NCI-H1436 treated with DMSO at 0.1 percent for 48 hours (cell line): ENCODE measurements at places on chromosomes 3 and 15.

- no peak for DNase-seq
Measured at GRCh38 chr3:151460774-151461450, at the start of gene IGSF10. TSS of gene IGSF10 (minus strand) at chr3:151461061. CDS start at chr3:151458709, 2,352 bp downstream.

DNA sequence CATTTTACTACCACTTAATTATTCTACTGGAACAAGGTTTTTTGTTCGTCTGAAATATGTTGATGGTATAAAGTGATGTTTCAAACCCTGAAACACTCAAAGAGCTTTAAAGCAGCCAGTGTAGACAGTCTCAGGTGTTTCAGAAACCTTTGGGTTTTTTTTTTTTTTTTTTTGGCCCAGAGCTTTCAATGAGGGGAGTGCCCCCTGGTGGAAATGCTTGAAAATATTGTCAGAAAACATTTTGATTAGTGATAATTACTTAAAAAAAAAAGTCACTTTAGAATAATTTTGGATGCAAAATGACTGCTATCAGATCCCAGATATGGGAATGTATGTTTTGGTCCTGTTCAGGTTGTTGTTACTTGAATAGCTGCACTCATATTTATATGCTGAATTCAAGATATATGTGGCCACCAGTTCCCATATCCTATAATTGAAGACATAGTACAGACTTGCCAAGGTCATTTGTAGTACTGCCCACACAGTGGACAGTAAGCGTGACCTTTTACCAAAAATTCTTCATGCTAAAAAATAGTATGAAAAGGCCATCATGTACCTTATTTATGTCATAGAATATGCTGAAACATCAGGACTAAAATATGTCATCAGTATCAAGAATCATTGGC, 35.9 kb downstream of the SATB1 start:
- DNase-seq: no peak

- no peak for DNase-seq
Measured at GRCh38 chr3:89584398-89584797, 477.0 kb downstream of the EPHA3 start.

DNA sequence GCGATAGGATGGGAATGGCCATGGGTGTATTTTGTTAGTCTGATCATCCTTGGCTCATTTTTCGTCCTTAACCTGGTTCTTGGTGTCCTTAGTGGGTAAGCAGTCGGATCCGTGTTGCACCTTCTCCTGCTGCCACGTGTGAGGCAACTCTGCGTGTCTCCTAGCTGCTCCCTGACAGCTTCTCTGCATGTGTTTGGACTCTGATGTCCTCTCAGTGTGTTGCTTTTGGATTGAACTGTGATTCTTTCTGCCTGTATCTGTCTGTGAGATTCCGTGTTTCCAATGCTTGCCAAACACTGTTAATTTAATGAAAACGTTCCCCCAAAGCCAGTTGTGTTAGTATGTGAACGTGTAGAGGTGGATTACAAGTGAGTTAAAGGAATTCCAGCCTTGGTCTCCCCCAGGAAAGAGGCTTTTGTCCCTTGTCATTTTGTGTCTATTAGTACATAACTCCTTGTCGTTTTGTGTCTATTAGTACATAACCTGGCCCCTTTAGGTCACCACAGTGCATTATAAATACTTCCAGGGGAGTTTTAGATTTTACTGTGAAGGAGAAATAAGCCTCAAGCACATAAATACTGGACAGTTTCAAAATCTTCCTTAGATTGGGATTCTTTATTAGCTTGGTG, 172.4 kb downstream of the CHDH start:
- no peak for DNase-seq

GRCh38 chr15:90191794-90192509, 9.2 kb upstream of the SEMA4B start:
- peak; percentile 72 for DNase-seq

DNA sequence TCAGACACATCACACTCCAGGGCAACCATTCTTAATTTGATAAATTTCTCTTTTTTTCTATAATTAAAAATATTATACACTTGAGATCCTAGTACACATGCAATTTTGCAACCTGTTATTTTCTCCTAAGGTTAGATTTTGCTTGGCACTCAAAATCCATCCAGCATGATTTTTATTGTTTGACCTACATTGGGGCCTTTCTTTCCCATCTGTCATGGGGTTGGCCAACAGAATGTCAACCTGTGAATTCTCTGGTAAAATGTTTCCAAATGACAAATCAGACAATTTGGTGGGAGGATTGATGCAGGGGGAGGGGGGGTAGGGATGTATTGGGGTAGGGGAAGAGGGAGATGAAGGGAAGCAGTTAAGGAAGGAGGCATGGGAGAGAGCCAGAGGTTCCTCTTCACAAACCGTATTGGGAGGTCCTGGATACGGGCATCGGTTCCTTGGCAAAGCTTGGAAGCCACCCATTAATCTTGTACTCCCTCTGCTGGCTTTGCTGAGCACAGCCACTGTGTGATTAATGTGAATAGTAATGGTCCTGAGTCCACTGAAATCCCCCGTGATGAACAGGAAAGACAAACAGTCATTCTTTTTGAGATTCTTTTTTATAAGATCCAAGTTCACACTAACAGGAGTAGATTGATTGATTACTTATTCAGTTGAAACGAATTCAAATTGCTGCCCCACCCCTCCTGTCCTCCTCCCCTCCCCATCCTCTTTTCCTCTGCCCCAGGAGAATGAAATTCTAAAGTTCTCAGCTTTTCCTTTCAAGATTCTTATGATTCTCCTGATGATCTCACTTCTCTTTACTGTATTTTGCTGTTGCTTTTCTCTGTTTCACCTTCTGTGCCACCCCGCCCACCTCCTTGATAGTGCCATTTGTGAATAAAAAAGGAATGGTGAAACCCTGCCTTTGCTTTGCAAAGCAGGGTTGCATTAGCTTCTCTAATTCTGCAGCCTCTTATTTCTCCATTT, 82.2 kb upstream of the SLC25A26 start:
- no peak for DNase-seq

GRCh38 chr15:73518876-73519733, 76.1 kb downstream of the REC114 start:
- no peak for DNase-seq

GRCh38 chr3:172656602-172657001, 54.3 kb downstream of the NCEH1 start:
- DNase-seq: no peak

DNA sequence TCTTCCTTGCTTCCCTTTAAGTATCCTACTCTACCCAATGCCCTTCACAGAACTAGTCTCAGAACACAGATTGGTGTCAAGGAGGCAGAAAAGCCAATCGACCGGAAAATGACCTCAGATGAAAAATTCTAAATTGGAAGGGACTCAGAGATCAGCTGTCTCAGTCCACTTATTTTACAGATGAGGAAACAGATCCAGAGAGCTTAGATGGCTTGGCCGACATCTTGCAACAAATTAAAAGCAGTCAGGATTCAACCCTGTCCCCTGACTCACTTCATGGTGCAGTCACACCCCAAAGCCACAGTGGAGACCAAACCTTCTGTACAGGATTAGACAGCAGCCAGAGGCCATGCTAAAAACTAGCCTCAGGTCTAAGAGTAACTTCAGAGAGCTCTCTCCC, 169.3 kb upstream of the BHLHE40 start:
- DNase-seq: no peak

DNA sequence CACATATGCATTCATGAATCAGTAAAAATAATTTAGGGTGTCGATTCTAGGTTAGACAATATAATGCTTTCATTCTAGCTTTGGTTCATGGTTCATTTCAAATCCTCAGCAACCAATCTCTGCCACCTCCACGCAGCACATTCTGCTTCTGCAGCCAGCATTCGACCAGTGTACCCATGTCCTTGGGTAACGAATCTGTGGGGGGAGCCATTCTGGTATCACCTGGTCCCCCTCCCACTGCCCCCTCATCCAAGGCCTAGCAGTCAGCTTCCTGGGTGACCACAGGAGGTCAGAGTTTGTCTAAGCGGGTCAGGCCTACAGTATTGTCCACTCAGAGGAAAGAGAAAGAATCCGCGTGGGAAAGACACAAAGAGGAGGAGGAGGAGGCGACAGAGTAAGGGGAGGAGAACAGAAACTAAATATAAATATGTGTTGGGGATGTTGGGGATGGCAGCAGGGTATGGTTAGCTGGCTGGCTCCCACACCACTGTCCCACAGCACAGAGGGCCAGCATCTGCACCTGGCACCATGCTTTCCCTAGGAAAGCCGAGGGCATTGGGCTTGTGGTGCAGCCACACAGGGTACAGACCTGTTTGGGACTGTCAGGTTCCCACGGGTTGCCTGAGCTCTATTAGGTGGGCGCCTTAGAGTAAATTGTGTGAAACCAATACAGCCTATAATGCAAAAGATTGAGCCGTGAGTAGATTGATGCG, 12.1 kb downstream of the PAK6 start:
- no peak for DNase-seq

- DNase-seq: no peak
Measured at GRCh38 chr3:124459678-124460077, 270.6 kb upstream of the UMPS start.

DNA sequence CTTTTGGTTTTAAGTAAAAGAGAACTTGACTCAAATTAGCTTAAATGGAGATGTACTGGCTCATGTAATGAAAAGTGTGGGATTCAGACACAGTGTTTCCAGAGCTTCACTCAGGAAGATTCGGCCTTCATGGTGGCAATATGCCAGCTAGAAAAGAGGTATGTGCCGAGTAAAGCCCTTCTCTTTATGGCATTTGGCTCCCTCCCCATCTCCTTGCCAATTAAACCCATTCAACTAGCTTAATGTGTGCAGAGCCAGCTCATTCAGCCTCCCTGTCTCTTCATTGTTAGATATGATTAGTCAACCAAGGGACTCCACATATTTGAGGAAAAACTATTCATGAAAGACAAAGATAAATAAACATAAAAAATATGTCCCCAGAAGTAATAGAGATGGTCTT, 15.0 kb upstream of the TRANK1 start:
- peak; percentile 43 for DNase-seq

- DNase-seq: no peak
Measured at GRCh38 chr15:38226608-38227266, 25.9 kb upstream of the SPRED1 start.

GRCh38 chr15:101180620-101181307, 71.1 kb downstream of the CHSY1 start:
- no peak for DNase-seq

- no peak for DNase-seq
Measured at GRCh38 chr15:92667287-92667904, 11.8 kb upstream of the FAM174B start.

DNA sequence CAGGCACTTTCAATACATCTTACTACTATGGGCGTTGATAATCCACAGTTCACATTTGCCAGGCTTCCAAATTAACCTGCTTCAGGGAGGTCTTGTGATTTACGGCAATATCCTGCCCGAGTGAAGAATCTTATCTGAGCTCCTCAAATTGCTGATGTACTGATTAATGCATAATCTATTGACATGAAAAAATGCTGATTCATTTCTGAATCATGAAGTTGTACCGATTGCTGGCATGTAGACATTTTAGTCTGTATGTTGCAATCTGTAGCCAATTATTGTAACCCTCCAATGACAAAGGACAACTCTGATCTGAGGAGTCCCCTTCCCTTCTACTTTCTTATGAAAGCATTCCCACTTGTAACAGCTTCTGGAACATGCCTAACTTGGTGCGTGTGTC, 97.2 kb downstream of the SEC22A start:
- no peak for DNase-seq

GRCh38 chr3:65548848-65549625, 489.7 kb downstream of the MAGI1 start:
- no peak for DNase-seq

GRCh38 chr15:42210696-42211095, 2.6 kb upstream of the VPS39 start:
- DNase-seq: no peak

DNA sequence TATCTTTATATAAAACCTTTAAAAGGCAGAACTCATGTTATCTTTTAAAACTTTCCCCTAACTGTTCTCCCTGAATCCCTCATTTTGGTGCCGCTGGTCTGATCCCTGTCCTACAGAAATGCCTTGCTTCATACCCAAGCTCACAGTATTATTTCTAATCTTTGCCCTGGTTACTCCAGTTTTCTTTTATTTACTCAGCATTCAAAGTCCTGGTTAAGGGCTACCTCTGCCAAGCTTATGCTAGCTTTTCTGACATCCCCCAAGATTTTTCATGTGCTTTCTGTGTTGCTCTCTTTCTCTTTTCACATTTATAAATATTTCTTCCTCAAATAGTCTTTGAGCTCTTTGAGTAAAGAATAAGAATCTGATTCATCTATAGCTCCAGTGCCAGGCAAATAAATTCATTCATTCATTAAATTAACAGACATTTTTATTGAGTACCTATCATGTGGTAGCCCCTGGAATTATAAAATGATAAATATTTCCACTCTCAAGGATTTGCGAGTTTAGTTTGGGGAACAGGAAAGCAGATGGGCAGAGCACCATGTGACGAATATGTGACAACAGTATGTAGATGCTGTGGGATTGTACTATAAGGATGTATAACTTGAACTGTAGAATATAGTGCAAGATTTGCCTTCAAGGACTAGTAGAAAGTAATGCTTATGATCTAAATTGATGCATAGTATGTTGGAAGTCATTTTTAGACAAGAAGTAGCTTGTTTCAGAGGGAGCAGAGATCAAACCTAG, 247.5 kb downstream of the LPP start:
- DNase-seq: no peak

- DNase-seq: no peak
Measured at GRCh38 chr15:76964157-76964556, 30.8 kb upstream of the PSTPIP1 start.

GRCh38 chr3:157240408-157240807, 80.5 kb upstream of the CCNL1 start:
- DNase-seq: no peak

- no peak for DNase-seq
Measured at GRCh38 chr3:162760789-162761188, 1264.2 kb downstream of the OTOL1 start.

DNA sequence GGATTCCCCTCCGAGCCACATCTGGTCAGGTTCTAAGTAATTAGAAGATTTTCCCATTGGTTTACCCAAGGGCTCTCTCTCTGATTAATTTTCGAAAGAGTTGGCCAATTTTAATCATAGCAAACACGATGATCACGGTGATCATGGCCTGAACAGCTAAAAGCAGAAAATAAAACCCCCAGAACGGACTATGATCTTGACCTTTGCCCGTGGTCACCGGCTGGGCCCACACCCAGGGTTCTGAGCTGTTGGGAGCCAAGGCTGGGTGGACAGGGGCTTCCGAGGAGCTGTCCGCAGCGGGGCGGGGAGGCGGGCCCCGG, 2.6 kb downstream of the GP5 start:
- no peak for DNase-seq

DNA sequence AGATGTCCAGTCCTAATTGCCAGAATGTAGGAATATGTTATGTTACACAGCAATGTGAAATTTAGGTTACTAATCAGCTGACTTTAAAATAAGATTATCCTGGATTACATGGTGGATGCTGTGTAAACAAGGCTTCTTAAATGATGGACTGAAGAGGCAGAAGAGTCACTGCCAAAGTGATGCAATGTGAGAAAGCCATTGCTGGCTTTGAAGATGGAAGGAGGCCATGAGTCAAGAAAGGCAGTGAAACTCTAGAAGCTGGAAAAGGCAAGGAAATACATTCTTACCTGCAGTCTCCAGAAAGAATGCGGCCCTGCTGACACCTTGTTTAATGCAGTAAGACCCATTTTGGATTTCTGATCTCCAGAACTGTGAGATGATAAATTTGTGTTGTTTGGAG, 179.1 kb upstream of the ZPLD1 start:
- no peak for DNase-seq

- DNase-seq: no peak
Measured at GRCh38 chr15:66241087-66241907, 12.3 kb downstream of the MEGF11 start.
